ENCODE measurements at places on chromosomes 3 and 15.

- DNase-seq: no peak
These were observed 39.6 kb downstream of the VPS13C start for GRCh38 chr15:62020576-62021160.

DNA sequence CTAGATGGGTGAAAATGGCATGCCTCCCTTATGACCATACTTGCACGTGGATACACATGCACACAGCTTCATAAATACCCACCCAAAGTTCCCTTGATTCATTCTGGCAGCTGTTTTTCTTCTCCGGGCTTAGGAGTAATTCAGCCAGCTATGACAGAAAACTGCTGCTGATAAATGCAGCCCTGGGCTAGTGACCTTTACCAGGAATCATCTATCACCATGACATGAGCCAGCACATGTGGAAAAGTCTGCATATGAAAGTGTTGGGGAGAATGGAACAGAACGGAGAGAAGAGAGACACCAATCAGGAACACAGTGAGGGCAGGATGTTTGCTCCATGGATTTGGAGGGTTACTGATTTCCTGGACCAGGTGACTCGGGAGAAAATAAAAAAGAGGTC lies 706.3 kb downstream of the PDCD6IP start:
- DNase-seq: no peak

- DNase-seq: no peak
These were observed 167.5 kb upstream of the ALCAM start for GRCh38 chr3:105199217-105199616.

GRCh38 chr15:85620690-85621049 lies 174.1 kb downstream of the KLHL25 start:
- no peak for DNase-seq

GRCh38 chr3:14523792-14524191 lies 16.4 kb downstream of the GRIP2 start:
- no peak for DNase-seq

GRCh38 chr3:127473244-127474024 lies 117.1 kb downstream of the TPRA1 start:
- no peak for DNase-seq

- DNase-seq: no peak
These were observed 44.3 kb downstream of the TRIM69 start for GRCh38 chr15:44780608-44781007.

DNA sequence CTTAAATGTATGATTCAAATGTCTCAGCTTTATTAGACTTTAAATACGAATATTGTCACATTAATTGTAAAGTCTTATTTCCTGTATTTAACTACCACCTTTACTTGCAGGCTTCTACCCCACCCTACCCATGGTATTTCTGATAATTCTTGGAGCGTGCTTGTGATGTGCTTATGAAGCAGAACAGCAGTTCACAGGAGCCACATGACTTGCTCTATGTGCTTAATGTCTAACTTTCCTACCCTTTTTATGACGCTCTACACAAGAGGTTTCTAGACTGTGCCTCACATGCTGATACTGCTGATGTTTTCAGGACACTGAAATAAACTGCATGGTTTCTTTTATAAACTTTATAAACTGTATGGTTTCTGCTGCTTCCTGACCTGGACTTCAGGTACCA lies 553.5 kb upstream of the CCDC54 start:
- no peak for DNase-seq

GRCh38 chr3:80771085-80771484 lies 990.4 kb downstream of the GBE1 start:
- DNase-seq: no peak

DNA sequence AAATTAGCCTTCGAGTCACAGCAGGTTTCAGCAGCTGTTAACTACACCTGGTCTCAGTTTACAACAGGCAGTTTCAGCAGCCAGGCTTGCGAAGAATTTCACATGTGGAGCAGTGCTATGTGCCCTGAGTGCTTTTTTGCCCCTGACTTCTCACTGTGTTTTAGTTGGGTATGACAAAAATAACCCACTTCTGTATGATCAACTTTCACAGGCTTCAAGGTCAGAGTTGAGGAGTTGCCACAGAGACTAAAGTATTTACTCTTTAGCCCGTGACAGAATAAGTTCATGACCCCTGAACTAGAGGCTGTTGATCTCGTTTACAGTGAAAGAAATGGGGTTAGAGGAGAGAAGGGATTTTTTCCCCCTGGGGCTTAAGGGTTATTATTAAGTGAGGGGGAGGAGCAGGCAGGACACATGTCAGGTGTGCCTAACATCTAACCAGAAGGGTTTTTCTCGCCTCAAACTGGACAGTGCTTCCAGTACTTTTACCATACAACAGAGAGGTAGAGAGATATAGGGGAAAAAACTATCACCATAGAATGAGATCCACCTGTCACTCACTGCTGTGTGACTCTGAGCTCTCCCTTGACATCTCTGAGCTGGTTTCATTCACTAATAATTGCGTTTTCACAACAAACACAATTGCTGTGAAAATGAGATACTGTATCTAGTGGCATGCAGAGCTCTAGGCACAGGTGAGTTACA lies 14.0 kb upstream of the TOPBP1 start:
- DNase-seq: no peak

DNA sequence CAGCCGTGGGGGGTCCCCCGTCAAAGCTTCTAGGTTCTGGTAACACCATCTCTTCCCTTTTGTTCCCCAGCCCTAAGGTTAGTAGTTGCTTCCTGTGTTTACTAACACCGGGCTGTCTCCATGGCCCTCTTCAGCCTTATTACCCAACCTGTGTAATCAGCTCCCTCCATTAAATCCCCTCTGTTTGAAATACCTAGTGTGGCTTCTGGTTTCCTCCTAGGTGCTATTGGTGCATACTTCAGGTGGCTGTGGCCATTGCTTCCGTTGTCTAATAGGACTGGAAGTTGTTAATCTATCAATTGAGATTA lies 35.3 kb downstream of the MOBP start:
- no peak for DNase-seq

GRCh38 chr3:50372349-50372748 lies 13.0 kb upstream of the TMEM115 start:
- no peak for DNase-seq

- no peak for DNase-seq
These were observed 14.3 kb downstream of the SLC28A1 start for GRCh38 chr15:84898761-84899160.

GRCh38 chr15:69881302-69881670 lies 216.4 kb downstream of the TLE3 start:
- DNase-seq: no peak

DNA sequence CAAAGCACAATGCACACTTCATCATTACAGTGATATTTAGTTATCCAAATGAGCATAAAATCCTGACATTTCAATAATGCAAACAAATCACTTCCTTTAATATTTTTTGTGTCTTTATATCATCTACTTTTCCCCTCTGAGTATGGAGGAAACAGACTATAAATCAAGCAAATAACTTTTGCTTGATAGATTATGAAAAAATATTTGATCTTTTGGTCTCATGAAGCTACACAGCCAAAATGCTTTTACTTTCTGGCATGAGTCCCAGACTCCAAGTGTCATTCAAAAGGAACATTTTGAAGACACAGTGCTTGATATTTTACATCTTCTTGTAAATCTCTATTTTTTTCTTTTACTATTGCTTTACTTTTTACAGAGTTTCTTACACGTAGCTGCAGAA lies 215.3 kb upstream of the ROBO1 start:
- no peak for DNase-seq

DNA sequence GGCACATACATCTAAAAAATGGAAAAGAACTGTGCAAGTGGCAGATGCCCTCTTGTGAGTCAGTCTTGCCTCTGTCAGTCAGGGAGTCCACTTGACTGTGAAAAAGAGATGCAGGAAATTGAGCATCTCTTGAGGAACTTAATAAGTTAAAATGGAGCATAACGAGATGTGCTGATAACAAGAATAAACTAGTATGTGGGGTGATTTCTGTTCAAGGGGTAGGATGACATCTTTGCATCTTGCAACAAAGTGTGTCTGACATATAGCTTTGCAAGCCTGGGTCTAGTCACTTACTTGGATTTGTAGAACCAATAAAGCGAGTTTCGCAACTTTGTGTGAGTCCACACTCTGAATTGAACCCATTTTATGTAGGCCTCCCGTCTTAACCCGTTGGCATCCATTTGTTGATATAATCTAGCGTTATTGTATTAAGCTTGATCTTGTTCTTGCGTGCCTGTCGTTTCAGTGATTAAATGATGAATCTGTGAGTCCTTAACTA lies 2.2 kb downstream of the USP3 start:
- DNase-seq: no peak

DNA sequence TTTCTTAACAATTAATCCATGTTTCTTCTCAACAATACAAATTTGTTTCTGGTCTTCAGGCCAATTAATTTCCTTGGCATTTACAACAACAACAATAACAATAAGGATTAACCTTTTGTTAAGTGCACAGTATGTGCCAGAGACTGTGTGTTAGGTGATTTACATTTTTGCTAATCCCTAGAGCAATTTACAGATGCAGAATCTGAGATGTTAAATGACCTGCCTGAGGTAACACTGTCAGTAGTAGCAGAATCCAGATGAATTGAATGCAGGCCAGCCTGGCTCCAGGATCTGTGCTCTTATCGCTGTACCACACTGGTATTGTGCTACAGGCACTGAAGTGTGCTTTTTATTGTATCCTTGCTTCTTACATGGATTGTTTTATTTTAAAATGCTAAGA lies 122.2 kb downstream of the MEIS2 start:
- no peak for DNase-seq

- DNase-seq: no peak
These were observed 75.9 kb downstream of the KLF13 start for GRCh38 chr15:31402511-31403056.

DNA sequence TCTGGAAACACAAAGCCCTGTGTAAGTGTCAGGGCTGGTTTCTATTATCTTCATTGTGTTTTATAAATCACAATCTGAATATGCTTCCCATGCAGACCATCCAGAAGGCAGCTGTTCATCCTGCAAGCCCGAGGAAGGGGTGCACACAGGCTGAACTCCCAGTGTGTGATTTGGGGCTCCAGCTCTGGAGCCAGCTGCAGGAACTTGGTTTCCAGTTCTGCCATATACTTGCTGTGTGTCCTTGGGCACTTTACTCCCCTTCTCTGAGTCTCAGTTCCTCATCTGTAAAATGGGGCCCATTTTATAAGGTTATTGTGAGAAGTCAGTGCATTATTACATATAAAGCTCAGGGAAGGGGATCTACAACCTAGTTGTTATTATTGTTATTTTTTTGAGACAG lies 22.6 kb downstream of the CYP8B1 start:
- DNase-seq: no peak
